GM18507 (cell line): ENCODE measurements at places on chromosomes 7 and 10.

DNA sequence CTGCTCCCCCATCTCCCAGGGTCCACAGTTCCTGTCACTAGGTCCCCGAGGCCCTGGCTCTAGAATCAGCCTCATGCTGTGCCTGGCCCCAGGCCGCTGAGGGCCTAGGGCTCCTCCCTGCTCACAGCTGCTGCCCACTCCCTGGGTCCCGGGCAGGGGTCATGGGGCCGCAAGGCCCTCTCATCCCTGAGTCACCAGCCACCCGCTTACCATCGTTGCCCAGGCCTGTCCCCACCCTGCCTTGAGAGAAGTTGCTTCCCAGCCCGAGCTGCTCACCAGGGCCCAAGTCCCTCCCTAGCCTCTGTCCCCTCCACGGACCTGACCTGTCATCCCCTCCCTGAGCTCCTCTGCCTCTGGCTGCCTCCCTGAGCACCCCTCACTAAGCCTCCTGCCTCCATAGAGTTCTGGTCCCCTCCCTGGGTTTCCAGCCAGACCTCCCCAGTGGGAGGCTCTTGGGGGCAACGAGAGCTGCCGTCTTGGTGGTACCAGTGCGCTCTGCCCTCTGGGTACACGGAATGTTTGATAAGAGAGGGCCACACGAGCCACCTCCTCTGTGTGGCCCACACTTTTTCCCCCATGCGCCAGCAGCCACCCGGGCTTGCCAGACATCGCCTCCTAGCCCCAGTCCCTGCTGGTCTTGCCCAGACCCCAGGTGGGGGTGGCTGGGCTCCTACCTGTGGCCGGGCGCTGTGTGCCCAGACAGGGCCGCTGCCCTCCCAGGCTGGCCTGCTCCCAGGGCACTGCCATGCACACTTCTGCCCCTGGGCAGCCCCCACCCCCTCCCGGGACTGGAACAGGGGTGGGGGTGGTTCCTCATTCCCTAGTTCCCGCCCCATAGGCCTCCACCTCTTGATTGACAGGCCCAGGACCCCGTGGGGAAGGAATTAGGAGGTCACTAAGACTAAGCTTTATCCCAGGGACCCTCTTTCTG, 21.3 kb downstream of the MLXIPL start:
- DNase-seq, result no peak

DNA sequence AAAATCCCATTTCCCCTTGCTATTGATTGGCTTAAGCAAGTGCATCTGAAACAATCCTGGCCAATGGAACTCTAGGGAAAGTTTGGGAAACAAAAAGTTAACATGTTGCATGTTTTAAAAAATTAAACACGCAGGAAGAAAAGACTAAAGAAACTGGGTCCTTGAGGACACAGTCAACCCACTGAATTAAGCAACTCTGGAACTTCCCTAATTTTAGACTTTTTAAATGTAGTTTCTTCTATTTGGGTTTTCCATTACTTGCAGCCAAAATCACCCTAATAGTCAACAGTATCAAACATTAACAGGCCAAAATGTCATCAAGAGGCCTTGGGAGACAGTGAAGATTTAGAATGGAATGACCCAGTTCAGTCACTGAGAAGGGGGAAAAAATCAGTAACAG, 40.6 kb downstream of the OSBPL3 start:
- DNase-seq, result no peak

- DNase-seq, result no peak
These were observed 56.2 kb downstream of the JMJD1C start for GRCh38 chr10:63409465-63410027.

- DNase-seq, result peak; percentile 23
These were observed 219.0 kb downstream of the CCDC3 start for GRCh38 chr10:12782537-12782936.

DNA sequence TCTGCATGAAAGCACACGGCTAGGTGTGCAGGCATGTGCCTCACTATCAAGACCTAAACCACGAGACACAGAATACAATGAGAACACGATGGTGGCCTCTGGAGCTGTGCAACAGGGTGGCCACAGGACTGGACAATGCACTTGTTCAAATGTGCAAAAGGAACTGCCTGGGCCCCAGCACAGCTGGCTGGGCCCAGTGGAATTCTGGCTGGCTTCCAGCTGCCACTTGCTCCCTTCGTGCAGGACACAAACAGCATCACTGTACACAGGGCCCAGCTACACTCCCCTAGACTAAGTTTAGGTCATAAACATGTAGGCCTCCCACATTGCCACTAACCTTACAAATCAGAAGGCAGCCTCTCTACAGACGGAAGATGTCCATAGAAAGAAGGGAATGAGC, 23.4 kb downstream of the DOCK4 start:
- DNase-seq, result no peak

DNA sequence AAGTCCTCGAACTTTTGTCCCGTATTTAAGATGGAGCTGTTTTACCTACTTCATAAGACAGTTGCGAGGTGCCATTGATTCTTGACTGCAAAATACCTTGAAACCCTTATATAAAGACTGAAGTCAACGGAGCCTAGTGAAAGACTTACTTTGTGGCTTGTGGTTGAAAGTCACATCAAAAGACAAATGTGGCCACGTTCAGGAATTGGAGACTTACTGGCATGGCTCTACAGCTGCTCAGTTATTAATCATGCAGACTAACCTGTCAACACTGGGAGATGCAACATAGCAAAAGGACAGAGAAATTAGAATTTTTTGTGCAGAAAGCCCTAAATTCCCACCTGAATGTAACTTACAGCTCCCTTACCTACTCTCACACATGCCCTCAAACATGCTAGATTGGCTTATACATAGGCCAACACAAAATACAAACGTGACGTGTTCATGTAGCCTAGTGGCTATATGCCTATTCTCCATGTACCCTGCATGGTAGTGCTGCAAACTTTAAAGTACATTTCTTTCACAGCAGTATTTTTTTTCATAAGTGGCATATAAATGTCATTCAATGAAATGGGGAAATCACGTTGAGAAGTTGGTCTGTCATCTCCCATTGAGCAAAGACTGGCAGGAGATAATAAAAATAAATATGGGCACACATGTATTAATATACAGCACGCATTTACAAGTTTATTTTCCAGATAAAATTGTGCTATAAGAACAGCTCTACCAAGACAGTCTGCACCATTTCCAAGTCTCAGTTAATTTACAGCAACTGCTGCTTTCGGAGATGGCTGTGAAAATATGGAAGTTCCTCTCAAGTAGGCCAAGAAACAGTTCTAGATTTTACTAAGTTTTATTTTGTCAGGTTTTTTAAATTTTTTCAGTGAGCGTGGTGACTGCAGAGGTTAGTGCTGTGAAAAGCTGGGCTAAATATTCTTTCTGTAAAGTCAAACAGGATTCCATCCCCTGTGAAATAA, 170.4 kb upstream of the C7orf33 start:
- DNase-seq, result no peak

GRCh38 chr7:85160223-85160622, 26.6 kb downstream of the SEMA3D start:
- no peak for DNase-seq

DNA sequence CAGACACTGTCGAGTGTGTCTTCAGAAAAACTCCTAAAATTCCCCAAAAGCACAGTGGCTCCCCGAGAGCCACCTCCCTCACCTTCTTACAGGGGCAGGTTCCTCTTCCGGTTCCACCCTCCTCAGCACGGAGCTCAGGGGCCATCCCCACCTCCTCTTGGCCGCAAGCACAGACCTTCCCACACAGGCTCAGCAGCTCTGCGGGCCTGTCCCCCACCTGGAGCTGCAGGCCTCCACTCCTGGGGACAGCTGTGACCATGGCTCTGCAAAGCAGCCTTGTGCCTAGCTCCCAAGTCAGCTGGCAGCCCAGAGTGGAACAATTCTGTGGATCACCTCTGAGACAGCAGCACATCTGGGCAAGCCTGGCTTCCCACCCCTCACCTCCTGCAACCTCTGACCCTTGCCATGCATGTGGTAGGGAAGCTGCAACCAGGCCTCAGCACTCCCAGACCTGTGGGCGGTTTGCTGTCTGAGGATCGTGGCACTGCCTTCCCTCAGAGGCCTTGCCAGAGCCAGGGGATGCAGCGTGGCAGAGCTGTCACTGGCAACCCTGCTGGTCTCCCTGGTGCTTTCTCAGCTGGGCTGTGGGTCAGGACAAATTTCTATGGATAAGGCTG, 79.7 kb downstream of the ALOX5 start:
- DNase-seq, result no peak

GRCh38 chr10:29861811-29862505, 197.4 kb downstream of the JCAD start:
- no peak for DNase-seq

- DNase-seq, result no peak
These were observed 2.2 kb upstream of the CUEDC2 start for GRCh38 chr10:102434394-102435132.

- DNase-seq, result no peak
These were observed 286.6 kb downstream of the SEMA3D start for GRCh38 chr7:84900215-84900614.

DNA sequence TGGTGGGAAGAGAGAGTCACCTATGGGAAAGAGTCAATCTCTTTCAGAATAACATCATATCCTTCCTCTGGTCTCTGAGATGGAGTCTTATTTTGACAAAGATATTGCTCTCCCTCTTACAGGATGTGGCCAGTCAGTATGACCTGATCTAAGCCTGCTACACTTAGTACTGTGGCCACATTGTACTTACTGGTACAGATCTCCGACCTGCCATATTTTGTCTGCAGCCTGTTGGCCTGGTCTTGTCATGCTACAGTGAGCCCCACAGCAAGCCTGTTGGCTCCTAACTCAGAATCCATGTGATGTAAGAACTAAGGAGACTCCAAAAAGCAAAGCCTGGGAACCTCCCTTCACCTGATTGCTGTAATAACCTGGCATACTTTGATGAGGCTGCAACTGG, 377.8 kb downstream of the SFMBT2 start:
- no peak for DNase-seq

GRCh38 chr7:20188567-20188966, 28.6 kb downstream of the MACC1 start:
- no peak for DNase-seq

- no peak for DNase-seq
These were observed 4.9 kb downstream of the COL17A1 start for GRCh38 chr10:104080762-104081161.

DNA sequence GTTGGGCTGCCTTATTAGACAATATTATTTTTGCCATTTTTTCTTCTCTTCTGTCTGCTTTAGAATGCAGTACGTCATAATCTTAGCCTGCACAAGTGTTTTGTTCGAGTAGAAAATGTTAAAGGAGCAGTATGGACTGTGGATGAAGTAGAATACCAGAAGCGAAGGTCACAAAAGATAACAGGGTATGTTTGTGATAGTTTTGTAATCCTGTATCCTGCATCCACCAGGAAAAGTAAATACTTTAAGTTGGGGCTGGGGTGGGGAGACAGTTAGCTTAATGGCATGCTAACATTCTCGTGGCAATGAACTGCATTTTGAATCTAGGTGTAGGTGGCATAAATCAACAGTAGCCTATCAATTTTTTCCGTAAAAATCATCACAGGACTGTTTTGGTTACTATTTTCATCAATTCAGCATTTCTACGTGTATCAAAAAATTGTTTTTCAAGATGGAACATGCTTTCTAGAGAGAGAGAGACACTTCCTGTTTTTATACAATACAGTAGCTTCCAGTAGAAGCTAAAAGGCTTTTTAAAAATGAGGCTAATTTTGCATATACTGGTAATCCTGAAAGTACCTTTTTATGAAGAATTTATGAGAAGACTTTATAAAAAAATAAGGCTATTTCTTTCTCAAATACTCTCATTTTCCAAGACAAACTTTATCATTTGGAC, 247.5 kb downstream of the FOXP2 start:
- DNase-seq, result no peak

DNA sequence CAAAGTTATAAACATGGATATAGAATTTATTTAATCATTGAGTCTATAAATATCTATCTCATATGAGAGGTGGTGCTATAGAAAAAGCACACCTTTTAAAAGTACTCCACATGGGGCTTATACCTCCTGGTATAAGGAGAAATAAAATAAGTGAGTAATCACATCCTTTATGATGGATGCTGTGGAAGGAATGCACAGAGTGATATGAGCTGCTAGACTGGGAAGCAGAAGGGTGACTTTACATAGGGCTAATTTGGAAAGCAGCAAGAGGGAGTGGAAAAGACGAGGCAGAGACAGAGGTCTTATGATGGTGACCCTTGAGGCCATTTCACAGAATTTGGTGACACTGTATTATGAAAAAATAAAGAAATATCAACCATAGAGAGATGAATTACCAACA, 59.4 kb upstream of the AHR start:
- DNase-seq, result no peak

GRCh38 chr10:126524526-126524925, 136.2 kb upstream of the ADAM12 start:
- no peak for DNase-seq

- no peak for DNase-seq
These were observed 252.7 kb upstream of the PLXDC2 start for GRCh38 chr10:19563388-19564141.

DNA sequence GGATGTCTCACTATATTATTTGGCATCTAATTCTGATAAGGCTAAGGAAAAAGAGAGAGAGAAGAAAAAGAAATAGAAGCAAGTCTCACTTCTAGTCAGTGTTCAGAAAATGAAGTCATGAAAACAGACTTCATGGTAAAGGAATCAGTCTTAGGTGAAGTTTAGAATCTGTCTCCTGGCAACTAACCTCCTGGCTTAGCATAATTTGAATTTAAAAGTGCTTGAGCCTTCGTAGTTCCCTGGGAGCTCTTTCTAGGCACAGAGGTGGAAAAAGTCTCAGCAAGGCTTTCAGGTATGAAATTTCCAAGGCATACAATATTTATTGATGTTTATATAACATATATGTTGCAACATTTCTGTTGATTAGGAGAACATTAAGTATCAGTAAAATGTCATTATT, 10.4 kb downstream of the CHRM2 start:
- DNase-seq, result no peak

- no peak for DNase-seq
These were observed 12.3 kb upstream of the ECHDC3 start for GRCh38 chr10:11729790-11730315.

GRCh38 chr7:47475880-47476227, 106.1 kb downstream of the TNS3 start:
- no peak for DNase-seq

DNA sequence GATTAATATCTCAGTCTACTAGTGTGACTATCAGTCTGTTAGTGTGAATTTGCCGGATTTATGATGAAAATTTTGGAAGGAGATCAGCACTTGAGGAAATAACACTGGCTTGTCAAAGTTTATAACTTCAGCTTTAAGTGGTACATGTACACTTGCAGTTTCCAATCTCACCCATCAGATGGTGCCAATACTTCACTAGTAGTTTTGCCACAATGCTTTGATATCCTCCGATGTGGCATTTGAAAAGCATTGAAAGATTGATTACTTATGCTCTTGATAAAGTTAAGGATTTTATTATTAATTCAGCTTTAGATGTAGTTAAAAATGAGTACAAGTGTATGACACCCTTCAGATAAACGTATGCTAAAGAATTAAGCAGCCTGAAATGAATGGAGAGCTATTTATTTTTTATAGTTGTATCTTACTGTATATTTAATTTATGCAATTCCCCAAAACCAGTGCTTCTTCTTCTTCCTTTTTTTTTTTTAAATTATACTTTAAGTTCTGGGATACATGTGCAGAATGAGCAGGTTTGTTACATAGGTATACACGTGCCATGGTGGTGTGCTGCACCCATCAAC, 98.2 kb downstream of the ANLN start:
- DNase-seq, result no peak
